Renal pelvis (tissue), 12 donors: ENCODE measurements at places on chromosomes 7 and 10. TPM values are rescaled to one million over a fixed set of nuclear protein-coding genes. Genes with fewer than 3 reads are reported as not detected.

GRCh38 chr7:97871659-97872024, 566 bp downstream of the ASNS start:
- DNase-seq: no peak

GRCh38 chr7:27160145-27160545, 3.7 kb upstream of the HOXA7 start:
- no peak for DNase-seq

- no peak for DNase-seq
Observed at GRCh38 chr7:128993419-128993818, 55.7 kb downstream of the IRF5 start.

OTUD1 gene
- polyA plus RNA-seq: 22.7 TPM

SYNPO2L gene
- 0.74 TPM for polyA plus RNA-seq

RET gene
- 24.3 TPM for polyA plus RNA-seq

DNA sequence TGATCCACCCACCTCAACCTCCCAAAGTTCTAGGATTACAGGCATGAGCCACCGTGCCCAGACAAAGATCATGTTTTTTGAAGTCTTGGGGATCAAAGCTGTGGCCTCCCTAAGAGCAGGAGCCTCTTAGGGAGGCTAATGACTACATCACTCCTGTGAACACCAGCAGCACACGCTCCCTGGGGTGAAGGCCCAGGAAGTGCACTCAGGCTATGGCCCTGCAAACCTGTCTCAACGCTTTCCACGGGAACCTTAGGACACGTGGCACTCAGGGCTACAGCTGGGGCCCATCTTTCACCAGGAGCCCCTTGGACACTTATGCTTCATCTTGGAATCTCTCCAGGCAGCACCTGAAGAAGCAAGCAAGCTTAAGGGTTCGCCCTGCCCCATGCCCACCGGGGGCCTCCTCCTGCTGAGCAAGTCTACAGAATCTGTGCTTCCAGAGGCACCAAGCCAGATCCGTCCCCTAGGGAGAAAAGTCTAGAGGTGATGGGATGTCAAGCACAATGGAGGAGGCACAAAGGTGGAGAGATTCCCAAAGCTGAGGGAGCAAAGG, 18.4 kb downstream of the VSTM4 start:
- no peak for DNase-seq

- DNase-seq: no peak
Observed at GRCh38 chr10:96991313-96991841, 159.3 kb downstream of the LCOR start.

DNA sequence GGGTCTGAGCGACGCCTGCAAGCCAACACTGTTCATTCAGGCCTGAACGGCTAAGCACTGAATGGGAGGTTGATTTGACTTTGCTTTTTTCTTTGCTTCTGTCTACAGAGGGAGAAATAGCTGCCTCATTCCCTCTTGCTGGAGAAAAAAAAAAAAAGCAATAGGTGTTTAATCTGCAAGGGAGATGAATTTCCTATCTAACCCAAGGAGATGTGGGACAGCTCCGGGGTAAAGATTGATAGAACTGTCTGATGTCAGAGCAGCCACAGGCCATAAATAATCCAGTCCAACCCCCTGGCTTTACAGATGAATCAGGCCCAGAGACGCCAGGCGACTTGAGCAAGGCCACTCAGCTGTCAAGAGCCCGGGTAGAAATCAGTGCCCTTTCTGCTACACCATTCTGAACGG, 168.0 kb downstream of the ARHGAP12 start:
- DNase-seq: no peak

DNA sequence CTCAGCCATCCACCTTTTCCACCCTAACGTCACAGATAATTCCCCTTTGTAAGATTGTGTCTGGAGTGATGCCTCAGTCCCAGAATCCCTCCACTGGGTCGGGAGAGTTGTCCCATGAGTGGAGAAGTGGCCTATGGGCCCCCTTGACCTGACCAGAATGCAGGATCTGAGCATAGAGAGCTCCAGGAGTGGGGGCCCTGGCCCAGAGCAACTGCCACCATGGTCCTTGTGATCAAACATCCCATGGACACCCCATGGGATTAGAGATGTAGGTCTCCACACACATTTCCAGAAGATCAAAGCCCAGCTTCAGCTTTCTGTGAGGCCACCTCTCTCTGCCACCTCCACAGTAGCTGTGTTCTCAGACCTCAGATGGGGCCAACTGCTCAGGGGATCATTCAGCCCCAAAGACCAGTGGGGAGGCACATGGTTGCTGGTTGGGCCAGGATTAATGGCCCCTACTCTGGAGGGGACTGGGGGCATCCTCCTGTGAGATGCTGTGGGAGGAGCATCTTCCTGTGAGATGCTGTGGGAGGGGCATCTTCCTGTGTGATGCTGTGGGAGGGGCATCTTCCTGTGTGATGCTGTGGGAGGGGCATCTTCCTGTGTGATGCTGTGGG, 28.5 kb upstream of the DPYSL4 start:
- no peak for DNase-seq

DNA sequence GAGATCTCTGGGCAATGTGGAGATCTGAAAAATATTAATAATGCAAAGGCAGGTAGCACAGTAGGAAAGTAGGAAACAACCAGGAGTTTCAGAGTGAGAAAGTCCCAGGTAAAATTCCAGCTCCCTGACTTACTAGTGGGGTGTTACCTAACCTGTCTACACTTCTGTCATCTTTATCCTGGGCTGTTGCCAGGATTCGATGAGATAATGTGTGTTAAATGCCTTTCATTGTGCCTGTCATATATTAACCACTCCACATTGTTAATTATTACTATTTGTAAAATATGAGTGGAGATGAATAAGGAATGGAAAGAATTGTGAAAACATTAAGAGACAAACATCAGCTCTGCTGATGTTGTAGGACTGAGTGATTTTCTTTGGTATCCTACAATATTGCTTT, 50.0 kb upstream of the FRMD4A start:
- no peak for DNase-seq

DNA sequence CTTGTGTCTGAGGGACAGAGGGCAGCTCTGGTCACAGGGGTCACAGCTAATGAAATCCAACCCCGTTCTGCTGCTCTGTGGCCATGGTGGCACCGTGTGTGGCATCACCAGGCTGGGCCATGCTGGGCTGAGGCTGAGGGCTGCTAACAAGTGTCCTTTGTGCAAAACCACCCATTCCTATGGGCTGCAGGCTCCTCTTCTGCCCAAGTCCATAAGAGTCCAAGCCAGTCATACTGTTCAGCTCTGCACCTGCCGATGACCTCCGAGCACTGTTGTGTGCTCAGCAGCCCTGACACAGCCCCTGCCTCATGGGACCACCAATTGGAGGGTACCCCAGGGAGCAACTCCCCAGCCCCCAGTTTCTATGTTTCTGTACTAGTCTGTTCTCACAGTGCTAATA, 133.1 kb downstream of the WDR11 start:
- no peak for DNase-seq

SNX13 gene
- polyA plus RNA-seq: 39.2 TPM

DNA sequence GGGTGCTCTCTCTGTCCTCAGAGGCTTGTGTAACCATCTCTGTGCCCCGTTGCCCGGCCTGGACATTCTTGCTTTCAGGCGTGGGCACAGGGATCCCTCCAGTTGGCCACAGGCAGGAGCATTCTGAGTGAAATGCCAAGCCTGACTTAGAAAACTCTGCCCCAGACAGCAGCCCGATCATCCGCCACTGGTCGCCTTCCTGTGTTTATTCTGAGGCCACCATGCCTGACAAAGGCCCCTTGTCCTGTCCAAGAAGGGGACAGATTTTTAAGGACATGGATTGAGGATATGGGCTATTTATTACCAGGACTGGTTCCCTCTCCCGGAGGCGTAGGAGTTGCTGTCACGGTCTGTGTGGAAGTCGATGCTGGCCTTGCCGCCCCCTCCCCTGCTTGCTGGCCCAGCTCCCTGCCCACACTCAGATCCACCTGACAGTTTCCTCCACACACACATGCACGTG, 54.3 kb downstream of the SPOCK2 start:
- DNase-seq: no peak

SPDYE9 gene
- polyA plus RNA-seq: 1.1 TPM

DNA sequence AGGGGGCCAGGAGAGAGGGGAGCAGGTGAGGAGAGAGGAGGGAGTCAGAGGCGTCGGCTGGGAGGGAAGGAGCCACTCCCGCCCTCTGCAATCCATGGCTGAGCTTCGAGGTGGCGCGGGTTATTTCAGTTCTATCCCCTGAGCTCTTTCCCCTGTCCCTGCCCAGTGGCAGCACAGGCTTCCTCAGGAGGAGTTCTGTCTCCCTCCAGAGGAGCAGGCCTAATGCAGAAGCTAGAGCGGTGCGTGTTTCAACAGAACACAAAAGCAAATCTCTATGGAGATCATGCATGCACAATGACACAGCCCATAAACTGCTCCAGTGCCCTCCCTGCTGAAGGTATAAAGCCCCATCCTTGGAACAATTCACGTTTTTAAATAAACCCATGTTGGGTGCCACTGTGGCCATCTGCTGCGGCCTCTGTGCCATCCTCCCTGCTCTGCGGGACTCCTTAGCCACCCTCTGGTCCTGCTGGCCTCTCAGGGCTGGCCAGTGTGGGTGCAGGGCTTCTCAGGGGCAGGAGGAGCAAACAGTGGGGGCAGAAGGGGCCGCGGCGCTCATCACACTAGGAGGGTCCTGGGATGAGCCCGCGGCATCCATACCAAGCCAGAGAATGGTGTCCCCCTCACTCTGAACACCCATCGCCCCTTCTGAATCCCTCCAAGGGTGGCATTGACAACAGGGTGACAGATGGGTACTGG, 192.6 kb upstream of the LYZL2 start:
- DNase-seq: no peak

GRCh38 chr7:155166108-155166507, 96.0 kb downstream of the HTR5A start:
- DNase-seq: no peak

CPA2 gene
- polyA plus RNA-seq: 0.21 TPM

GRCh38 chr10:75740541-75740940, 309.1 kb downstream of the LRMDA start:
- DNase-seq: no peak

DNA sequence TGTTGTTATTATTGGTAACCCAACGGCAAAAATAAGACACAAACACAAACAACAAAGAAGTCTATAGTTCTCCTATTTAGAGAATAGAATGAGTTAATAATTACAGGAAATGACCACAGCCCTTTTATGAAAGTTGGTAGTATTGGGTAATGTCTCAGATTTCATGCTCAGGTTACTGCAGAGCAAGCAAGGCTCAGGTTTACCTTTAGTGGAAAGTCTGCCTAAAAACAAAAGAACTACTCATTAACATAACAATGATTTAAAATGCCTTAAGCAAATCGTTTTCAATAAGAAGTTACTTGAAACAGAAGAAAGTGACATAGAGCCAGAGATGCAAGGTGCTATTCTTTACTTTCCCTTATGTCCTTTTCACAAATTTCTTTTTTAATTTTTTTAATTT, 441.2 kb downstream of the PLXDC2 start:
- no peak for DNase-seq

DNA sequence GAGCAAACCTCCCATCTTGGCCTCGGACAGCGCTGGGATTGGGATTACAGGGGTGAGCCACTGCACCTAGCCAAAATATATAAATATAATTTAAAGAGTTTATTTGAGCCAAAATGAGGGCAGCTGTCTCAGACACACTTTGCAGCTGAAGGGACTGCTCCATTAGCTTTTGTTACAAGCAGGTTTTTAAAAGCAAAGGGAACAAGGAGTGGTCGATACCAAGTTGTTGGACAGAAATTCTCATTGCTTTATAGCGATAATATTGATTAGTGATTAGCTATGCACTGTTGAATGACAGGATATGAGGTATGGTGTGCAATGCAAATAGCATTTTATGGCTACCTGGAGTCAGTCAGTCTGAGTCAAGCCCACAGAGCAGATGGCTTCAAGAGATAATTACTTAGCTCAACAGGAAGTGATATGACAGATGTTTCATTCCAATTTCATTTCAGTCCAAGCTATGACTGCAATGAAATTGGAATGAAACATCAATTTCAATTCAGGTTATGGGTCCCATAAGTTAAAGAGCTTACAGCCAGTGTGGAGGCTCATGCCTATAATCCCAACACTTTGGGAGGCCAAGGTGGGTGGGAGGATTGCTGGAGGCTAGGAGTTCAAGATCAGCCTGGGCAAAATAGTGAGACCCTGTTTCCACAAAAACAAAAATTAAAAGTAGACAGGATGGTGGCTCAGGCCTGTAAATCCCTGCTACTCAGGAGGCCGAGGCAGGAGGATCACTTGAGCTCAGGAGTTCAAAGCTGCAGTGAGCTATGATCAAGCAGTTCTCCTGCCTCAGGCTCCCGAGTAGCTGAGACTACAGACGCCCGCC, 23.1 kb downstream of the TYW1 start:
- no peak for DNase-seq

DNA sequence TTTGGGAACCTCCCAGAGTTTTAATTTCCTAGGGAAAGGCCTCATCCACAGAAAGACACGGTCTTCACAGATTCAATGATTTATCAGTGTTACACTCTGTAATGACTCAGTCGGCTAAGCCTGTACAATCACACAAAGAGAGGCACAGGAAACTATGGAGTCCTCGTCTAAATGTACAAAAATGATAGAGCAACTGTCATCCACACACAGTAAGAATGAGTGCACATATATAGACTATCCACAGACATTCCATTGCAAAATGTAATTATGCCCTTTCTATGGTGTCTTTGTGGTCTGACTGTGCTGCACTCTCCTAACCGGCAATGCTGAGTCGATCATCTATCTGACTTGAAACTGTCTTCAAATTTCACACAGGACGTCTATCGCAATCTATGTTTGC, 3.5 kb upstream of the NAMPT start:
- DNase-seq: no peak

GRCh38 chr7:106793015-106793975, 71.8 kb upstream of the PIK3CG start:
- DNase-seq: no peak

DNA sequence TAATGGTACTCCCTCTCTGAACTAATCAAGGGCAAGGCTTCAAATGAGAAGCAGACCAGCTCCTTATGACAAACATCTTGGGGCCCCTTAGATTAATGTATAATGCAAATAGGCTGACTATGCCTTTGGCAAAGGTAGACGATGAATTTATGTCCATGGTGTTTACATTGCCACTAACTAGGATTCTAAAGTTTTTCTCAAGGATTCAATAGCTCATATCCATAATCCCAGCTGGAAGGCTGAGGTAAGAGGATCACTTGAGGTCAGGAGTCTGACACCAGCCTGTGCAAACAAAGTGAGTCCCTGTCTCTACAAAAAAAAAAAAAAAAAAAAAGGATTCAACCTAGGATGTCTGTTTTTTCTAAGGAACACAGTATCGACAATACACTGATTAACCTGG, 96.5 kb downstream of the ORC5 start:
- DNase-seq: no peak

GRCh38 chr10:3710764-3711163, 74.2 kb downstream of the KLF6 start:
- no peak for DNase-seq

GIMAP4 gene
- polyA plus RNA-seq: 20.4 TPM

DNA sequence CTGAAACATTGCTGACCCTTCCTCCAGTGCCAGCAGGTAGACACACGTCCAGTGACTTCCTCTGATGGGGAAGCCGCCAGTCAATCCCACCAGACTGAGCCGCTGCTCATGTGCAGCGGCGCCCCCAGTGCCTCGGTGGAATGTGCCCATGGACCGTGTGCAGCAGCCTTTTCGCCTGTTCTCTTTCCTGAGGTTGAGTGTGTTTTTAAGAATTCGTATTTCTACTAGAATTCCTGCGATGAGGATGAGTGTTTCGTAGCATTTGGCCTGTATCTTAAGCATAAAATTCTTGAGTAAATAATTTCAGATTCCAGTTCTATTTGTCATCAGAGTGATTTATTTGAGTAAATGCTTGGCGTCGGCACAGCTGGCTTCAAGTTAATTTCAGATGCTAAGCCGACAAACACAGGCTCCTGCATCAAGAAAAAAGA, 35.4 kb downstream of the BNIP3 start:
- DNase-seq: no peak

CYP17A1 gene
- polyA plus RNA-seq: 4.6 TPM

GRCh38 chr10:23325132-23325531, 19.5 kb downstream of the C10orf67 start:
- DNase-seq: no peak
